Hepatocyte (in vitro differentiated cells): ENCODE measurements at places on chromosomes 7 and 10.

DNA sequence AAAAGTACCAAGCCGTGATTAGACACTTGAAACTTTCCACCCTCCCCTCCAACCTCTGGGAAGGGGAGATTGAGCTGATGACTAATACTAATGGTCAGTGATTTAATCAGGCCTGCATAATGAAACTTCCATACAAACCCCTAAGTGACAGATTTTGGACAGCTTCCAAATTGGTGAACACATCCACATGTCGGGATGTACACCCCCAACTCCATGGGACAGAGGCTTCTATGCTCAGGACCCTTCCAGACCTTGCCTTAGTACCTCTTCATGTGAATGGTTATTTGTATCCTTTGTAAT, 4.8 kb downstream of the NUB1 start:
- DNase-seq: no peak

DNA sequence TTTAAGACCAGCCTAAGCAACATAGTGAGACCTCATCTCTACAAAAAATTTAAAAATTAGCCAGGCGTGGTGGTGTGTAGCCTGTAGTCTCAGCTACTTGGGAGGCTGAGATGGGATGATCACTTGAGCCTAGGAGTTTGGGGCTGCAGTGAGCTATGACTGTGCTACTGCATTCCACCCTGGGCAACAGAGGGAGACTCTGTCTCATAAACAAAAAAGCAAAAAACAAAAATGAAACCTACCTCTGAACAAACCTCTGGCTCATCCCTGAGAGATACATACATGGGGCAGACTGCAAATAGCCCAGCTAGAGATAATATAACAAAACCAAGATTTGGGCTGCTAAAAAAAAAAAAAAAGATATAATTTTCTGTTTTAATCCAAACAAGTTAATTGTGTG, 19.5 kb downstream of the C10orf67 start:
- DNase-seq: no peak

DNA sequence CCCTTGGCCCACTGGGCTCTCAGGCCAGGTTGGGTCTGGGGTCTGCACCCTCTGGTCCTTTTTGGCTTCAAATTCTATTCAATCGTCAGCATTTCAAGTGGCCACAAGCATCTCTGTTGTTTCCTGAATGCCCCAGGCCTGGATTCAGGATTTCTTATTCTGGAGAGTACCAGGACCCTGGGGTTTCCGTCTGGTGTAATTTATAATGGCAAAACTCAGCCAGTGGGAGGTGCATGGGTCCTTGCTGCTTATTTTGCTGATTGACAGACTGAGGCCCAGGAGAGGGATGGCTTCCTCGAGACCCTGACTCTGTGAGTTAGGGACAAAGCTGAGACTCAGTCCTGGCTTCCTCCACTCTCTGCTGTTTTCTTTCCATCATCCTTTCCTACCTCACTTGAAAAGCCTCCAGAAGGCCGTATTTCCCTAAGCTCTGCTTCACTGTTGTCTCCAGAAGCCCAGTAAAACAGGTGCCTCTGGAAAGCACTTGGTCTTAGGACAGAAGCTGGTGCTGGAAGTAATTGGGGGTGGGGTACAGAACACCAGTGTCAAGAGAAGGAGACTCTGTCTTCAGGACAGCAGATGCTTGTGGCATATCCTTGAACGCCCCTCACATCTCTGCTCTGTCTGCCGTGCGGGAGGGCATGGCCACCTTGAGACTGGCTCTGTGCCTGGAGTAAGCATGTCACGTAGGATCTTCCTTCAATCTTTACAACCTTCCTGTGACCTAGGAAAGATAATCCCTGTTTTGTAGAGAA, 39.4 kb upstream of the SH2D4B start:
- DNase-seq: no peak

GRCh38 chr10:88111294-88111693, 247.9 kb downstream of the PTEN start:
- no peak for DNase-seq

DNA sequence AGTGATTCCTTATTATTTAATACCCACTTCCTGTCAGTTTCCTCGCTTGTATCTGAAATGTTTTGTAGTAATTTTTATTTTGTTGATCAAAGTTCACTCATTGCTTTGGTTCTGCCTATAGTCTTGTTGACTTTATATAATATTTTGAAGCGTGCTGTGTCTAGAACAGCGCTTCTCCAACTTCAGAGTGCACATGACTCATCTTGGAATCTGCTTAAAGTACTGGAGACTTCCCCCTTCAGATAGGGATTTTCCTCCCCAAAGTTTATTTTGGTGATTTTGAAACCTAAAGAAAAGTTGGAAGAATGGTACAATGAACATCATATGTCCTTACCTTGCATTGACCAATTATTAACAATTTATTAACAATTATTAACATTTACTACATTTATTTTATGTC, 5.8 kb downstream of the COMTD1 start:
- DNase-seq: no peak
